ENCODE measurements at places on chromosomes 3 and 15.

DNA sequence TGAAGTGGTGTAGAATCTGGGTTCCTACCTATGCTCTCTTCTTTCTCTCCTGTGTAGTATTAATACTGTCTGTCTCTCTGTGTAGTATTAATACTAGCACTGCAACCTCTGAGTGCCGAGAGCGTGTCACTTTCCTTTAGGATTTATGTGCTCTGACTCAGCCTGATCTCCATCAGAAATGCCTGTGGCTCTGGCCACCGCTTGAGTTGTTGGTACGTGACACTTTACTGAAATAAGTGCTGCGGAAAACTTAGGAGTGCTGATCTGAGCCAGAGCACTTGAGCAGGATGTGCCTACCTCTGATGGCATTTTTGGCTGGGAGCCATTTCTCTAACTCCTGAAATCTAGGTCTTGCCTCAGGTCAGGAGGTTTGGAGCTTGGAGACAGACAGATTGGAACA, 807.4 kb downstream of the SQOR start:
- DNase-seq, result no peak

DNA sequence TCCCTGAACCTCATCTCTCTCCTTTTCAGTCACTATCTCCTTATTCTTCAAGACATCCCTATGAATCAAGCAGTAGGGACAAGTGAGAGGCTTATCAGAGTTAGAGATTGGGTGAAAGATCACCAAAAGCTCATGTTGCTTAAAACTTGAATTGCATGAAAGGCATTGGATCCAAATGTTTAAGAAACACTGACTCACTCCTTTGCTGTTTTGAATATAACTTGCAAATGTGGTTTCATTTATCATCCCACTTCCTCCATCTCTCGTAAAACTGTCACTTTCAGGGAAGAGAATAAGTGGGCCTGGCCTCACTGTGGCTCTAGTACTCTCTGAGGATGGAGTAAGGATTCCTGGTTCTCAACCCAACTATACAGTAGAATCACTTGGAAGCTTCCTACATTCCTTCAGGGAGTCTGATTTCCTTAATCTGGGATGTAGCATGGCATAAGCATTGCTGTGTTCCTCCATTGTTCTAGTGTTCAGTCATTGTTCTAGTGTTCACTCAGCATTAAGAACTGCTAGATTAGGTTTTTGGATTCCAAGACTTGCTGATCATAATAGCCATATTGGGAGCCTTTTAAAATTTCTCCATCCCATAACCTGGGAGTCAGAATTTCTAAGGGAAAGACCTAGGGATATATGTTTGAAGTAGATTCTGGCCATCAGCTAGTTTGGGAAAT, 171.8 kb downstream of the TMEM108 start:
- DNase-seq, result no peak

GRCh38 chr3:10259036-10259435, 10.8 kb downstream of the TATDN2 start:
- no peak for DNase-seq

- DNase-seq, result no peak
Measured at GRCh38 chr15:44159492-44159891, 35.6 kb downstream of the FRMD5 start.

GRCh38 chr15:91478717-91479191, 374.8 kb upstream of the SLCO3A1 start:
- DNase-seq, result no peak

- DNase-seq, result no peak
Measured at GRCh38 chr3:44160818-44161217, 80.9 kb upstream of the TOPAZ1 start.

- DNase-seq, result no peak
Measured at GRCh38 chr3:94927175-94927574, 864.3 kb downstream of the NSUN3 start.

GRCh38 chr15:45166834-45167630, 20.7 kb downstream of the SHF start:
- peak; percentile 87 for DNase-seq

DNA sequence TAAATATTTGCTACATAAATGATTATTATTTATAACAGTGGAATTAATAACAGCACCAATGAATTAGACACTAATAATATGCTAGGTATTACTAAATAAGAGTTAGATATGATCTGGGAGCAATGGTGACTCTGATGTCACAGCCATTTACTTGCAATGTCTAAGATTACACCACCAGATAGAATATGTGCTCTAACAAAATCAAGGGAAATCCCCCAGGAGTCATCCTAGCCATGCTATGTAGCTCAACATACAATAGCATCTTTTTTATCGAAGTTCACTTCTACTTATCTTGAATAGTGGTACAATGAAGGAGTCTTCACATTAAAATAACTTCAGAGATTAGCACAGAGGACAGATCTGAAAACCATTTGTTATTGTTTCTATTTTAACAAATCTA, 154.0 kb downstream of the FMN1 start:
- DNase-seq, result no peak

DNA sequence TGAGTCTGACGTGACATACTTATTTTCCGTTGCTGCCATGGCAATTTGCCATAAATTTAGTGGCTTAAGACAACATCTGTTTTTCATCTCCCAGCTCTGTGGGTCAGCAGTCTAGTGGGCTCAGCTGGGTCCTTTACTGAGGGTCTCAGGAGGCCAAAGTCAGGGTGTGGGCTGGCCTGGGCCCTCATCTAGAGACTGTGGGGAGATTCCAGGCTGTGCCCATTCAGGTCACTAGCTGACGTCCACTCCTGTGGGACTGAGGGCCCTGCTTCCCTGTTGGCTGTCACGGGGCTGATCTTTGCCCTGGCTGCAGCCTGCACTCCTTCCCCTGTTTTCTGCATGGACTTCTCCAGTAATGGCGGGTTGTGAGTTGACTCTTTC, 19.1 kb downstream of the FGD5 start:
- DNase-seq, result no peak

DNA sequence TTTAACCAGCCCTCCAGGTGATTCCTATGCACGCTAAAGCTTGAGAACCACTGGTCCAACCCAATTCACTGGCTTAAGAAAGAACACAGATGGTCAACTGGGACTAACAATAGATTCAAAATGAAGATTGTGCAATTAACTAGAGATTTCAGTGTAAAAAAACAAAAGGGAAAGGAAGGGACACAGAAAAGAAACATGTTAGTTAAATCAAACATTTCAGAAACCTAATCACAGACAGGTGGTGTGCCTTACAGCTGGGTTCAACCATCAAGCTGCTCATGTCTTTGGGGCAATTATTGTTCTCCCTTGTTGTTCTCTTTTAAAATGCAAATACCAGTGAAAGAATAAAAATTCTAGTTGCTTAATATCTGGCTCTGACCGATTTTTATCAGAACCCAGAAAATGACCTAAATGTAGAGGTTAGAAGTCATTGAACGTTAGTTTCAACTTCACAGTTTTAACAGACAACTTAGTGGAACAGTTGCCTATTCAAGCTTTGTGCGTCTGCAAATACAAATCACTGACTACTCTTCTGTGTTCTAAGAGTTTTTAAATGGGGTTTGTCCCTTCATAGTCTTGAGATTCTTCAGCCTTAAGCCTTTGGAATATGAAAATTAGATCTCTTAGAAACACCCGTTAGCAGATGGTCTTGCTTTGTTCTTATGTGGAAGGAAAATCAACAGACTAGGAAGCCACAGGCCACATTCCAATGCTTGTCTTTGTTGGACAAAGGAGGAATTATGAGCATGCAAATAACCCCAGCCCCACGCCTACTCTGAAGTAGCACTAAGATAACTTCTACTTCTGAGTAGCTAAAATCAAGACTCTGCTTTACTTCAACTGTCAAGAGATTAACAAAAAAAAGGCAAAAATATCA, 223.4 kb downstream of the ATP8B4 start:
- no peak for DNase-seq

- DNase-seq, result no peak
Measured at GRCh38 chr3:144106970-144107369, 135.3 kb downstream of the DIPK2A start.

GRCh38 chr3:146896711-146897110, 291.6 kb upstream of the PLSCR5 start:
- no peak for DNase-seq

- no peak for DNase-seq
Measured at GRCh38 chr3:158761350-158761749, 29.1 kb upstream of the RARRES1 start.

DNA sequence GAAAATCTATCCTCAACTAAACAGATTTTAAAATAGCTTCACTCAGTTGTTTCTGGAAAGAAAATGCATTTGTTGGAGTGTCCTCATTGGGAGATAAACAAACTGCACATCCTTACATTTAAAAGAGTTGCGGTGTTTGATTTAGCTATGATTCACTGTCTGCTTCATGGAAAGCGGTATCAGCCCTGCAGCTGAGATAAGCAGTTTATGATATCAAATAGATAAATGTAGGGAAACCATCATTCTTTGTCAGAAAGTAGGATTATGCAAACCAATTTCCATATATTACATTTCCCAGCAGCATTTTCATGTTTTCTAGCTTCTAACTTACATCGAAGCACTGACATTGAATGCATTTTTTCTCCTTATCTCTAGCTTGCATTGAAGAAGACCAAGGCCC, 698.9 kb downstream of the DIPK2A start:
- no peak for DNase-seq

GRCh38 chr3:11653298-11654055, 9.8 kb upstream of the VGLL4 start:
- DNase-seq, result no peak

- no peak for DNase-seq
Measured at GRCh38 chr3:135451037-135451785, 514.3 kb upstream of the PPP2R3A start.

DNA sequence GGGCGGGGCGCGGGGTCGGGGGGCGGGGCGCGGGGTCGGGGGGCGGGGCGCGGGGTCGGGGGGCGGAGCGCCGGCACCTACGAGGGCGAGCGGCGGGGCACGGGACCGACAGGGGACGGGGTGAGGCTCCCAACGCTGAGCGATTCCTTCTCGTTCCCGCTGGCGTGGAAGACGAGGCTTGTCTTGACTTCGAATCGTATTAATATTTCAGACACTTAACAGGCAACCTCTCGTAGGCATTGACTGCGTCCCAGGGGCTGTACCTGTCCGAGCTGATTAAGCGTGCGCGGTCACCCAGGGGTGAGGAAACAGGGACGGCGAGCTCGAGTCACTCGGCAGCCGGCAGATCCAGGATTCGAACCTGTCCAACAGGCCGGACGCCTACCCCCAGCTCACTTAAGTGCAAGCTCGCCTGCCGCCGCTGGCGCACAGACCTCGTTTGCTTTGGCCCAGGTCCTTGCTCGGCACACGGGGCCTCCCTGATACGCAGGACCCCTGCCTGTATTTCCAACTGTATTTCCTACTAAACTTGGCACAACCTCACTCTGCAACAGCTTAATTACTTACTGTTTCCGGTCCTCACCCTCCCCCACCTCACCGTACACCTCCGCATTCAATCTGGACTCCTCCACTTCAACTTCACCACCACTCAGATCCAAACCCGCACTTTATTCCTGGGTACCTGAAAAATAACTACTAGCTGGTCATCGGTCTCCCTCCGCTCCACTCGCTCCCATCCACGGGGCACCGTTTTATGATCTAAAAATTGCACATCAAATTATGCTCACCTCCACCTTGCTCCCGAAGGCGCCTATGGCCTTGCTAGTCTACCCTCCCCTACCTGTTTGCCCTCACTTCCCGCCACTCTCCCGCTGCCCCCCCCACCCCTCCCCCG, 722 bp upstream of the ZXDC start:
- DNase-seq, result no peak

DNA sequence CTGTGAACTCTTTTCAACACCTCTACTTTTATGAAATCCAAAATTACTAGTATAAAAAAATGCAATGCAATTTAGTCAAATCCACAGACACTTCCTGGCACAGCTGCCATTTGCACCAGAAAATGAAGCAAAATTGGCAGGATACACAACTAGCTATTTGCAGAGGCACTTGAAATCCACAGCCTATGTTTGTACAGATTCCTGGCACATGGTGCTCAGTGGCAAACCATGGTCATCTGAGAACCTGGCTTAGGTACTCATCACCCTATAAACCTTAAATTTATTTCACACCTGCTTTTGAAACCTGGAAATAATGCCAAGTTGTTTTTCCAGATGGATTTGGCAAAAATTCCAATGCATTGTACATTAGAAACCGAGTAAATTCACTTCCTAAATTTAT, 20.2 kb upstream of the PPM1L start:
- no peak for DNase-seq

DNA sequence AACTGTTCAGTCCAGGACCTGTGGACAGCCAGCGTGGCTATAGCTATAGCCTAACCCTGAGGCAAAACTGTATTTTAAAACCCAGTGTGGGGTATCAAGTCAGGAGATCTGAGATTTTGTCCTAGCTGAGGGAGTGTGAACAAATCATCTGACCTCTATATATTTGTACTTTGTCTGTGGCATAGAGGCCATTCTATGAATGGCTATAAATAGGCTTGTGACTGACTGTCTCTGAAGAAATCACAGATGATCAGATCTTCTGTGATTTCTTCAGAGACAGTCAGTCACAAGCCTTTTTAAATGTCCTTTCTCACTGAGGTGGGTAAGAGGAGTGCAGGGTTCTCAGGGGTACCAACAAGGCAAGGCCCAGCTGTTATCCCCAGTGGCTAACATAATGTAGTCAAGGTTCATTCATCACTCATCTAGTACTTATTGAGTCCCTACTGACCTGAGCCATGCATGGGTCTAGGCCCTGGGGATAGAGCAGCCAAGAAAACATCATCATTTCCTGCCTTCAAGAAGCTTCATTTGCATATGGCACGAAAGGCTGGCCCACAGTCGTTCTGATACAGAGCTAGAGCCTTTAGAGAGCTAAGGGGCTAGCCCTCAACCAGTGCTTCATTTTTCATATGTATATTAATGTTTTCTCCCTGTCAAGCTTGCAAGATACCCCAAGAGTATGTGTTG, 53.3 kb downstream of the TIPARP start:
- no peak for DNase-seq

- no peak for DNase-seq
Measured at GRCh38 chr3:98514948-98515347, 7.8 kb downstream of the CLDND1 start.

DNA sequence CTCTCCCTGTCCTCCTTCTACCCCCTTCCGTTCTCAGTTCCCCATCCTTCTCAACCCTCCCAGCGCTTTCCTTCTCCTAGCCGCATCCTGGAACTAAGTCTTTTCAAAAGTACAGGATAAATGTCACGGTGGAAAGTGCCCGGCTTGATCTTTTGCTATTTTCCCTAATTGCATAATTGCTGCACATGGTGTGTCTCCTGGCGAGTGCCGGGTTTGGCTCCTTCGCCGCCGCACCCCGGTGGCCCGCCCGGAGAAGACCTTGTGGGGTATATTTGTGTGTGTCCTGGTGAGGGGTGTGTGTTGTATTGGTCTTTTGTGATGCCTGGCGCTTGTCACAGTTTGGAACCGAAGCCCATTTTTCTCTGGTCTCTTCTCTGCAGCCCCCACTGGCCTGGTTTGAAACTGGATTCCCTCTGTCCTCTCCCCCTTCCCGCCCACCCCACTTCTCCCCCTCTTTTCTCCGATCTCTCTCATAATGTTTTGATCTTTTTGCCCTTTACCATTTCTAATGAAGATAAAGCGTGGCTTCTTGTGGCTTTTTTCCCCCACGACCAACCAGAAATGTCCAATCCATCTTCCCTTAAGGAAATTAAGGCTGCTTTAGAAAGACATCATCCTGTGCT, 692 bp downstream of the UBE2E2 start:
- peak; percentile 10 for DNase-seq
